ENCODE measurements at places on chromosomes 11 and 22.

DNA sequence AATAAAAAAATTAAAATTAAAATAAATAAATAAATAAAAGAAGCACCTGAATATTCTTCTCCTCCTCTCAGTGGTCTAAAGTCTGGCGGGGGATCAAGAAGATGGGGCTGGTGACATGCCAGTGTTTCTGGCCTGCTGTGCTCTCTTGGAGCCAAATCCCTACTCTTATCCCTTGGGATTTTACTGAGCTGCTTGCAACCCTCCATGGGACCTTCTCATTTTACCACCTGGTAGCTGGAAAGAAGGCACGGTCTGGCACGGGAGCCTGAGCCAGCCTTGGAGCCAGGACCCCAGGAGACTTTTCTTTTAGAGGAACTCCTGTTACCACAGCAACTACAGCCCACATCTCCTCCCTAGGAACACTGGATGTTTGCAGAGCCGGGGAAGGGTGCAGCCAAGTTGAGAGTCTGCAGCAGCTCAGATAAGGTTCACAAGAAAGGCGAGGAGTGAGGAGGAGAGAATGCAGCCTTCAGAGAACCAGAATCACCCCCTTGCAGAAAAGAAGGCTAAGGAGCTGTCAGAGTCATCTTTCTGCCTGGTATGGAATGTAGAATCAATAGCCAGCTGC, 21.4 kb downstream of the CD6 start:
- DNase-seq, result no peak

DNA sequence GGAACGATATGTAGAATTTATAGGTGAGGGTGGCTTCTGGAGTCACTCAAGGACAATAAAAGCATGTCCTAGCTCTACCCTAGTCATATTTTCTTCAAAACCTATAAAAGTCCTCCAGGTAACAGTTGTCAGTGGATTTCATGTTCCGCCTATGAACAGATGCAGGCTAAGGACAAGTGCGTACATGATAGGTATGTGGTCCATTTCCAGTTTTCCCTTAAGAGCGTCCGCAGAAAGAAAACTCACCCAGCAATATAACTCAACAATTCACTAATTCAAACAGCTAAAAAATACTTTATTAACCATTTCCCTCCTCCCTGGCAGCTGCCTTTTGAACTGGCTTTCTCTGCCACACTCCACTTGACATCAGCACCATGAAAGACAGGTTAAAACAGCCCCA, 50.2 kb upstream of the CCDC34 start:
- DNase-seq, result no peak

DNA sequence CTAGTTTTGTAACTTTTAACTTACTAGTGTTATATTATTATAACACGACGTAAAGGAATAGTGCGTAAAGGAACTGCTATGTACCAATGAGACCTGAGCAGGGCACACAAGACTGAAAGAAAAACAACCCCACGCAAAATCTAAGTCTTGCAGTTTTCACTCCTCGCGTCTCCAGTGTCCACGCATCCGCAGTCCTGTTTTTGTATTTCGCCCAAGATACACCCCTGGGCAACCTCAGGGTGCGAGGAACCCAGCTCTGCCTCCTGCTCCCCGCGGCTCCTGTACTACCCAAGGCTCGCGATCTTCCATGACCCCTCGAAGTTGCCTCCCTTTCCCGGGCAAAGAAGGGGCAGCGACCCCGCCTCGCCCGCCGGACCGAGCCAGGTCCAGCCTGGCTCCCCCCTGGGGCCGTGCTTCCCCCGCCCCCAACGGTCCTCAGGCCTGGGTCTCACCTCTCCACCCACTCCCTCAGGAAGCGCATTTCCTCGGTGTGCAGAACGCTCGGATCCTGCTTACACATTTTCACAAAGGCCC, 393 bp downstream of the ST13 start:
- no peak for DNase-seq

GRCh38 chr11:60455531-60456042, at the start of gene MS4A1:
Gene MS4A1 (plus strand): TSS chr11:60455847. CDS start chr11:60462375, 6,528 bp downstream.
- DNase-seq, result no peak

DNA sequence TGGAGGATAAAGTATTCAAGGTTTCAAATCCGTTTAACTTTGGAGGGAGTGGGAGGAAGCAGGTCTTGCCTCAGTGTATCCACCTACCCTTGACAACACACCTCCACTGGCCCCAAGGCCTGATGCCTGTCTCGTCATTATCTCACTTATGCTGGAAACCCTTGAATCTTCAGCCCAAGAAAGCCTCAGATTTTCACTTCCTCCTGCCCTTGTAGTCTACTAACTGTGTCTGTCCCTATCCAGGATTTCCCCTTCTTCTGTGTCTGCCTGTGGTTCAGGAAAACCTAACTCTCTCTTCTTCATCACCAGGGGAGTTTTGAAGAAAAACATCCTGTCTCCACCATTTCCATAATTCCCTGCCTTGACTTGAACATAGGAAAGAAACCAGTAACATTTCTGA, 56.1 kb downstream of the SYT9 start:
- DNase-seq, result no peak

Data from caudate nucleus (tissue), 63 donors.